ENCODE measurements at places on chromosomes 2 and 18.

- no peak for DNase-seq
Measured at GRCh38 chr2:160458718-160459453, 34.7 kb downstream of the RBMS1 start.

DNA sequence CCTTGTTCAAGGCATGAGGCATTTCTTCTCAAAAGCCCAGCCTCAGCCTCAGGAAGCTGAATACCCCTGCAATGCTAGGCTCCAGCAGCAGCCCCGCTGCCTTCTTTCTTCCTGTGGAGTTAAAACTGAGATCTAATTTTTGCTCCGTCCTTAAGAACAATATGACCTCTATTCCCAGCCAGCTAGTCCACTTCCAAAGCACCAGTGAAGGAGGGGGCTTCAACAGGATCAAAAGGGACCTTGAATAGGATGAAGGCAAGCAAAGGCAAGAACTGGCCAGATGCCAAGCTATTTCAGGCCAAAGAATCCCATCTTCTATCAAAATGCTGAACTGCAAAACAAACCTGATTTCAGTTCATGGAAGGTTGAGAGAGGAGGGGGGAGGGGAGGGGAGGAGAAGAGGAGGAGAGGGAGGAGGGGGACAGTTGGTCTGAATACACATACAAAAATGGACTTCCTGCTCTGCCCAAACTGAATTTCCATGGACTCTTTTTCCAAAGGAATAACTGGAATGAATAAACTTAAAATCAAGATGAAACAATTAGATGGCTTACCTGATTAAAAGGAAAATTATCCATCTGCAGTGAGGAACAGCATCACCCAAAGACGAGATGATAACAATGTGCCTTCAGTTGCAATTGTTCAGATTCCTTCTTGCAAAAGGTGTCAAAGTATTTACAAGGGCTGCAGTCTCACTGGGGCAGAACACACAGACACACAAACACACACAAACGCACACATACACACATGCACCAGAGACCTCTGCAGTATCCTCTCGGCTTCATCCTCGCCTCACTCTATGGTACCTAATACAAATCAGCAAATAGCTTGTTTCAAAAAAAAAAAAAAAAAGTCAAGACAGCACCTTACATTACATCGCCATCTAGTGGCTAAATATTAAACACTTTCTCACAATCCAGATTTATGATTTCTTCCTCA is at the start of gene SCN1A:
TSS of gene SCN1A (minus strand) at position 804 of the 939 bp plus-strand sequence. CDS start 54,399 bp downstream, outside the sequence.
- no peak for DNase-seq

- no peak for DNase-seq
Measured at GRCh38 chr2:9094117-9094516, 90.6 kb upstream of the MBOAT2 start.

- DNase-seq, result no peak
Measured at GRCh38 chr2:219727771-219728429, 100.5 kb downstream of the SLC4A3 start.

- no peak for DNase-seq
Measured at GRCh38 chr2:215615803-215616174, 179.9 kb upstream of the FN1 start.

DNA sequence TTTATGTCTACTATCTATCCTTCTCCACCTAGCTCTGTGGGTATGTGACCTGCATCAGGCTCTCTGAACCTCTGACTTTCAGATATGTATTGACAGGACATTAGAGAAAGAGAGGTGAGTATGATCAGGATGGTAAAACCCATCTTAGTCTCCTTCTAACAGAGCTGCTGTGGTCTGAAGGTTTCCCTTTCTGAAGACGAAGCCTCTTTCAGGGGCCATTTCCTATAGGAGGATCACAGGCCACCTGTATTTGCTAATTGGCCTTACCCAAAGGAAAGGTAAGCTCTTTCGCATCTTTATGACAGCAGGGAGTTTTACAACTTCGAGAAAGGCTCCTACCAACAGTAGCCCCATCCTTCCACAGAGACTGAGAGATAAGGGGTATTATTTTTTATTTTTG is 442.9 kb downstream of the KCNJ3 start:
- no peak for DNase-seq

DNA sequence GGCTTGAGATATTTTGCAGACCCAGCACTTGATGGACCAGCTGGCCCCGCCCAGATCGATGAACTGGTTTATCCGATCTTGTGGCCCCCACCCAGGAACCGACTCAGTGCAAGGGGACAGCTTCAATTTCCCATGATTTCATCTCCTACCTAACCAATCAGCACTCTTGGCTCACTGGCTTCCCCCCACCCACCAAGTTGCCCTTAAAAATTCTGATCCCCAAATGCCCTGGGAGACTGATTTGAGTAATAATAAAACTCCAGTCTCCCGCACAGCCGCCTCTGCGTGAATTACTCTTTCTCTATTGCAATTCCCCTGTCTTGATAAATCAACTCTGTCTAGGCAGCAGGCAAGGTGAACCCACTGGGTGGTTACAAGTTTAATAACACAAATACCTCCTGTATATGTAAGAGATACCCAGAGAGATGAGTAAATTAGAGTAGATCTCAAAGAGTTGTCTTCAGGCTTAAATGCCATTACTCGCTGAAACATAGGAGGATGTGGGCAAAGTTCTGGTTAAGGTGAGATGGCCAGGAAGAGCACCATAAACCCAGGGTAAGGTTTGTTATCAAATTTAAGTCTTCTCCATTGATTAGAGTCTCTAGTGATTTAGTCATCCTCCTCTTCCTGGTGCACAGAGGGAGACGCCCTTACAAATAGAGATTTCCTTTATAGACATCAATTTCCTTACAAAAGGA is 222.8 kb downstream of the ARL4C start:
- DNase-seq, result no peak

GRCh38 chr18:78145096-78145495 is 834.5 kb upstream of the SALL3 start:
- no peak for DNase-seq

DNA sequence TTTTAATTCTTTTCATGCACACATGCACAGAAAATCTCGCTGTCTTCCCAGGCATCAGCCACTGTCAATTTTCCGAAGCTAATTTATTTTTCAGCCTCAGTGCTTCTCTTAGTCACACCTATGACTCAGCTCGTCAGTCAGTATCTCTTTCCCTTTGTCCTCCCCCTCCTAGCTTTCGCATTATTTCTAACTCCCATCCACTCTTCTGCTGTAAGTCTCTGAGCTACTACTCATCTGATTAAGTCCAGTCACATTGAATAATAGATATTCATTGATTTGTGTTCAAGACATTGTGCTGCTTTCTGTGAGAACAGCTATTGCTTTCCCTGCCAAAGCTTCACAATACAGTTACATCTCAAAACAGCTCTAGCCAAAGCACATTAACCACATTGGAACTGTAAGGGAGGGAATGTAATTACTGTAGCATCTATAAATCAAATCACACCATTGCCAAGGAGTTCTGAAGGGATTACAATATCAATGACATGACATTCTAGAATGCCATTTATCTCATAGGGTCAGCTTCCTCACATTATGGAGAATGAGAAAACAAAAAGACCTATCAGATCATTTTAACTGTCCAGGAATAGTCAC is 89.4 kb downstream of the SCN3A start:
- DNase-seq, result no peak
